Glomerular endothelial cell (primary cell): ENCODE measurements at places on chromosomes 3 and 15. TPM values are rescaled to one million over a fixed set of nuclear protein-coding genes. Genes with fewer than 3 reads are reported as not detected.

CYP8B1 gene
- total RNA-seq: not detected in 2 replicates

CAMK1 gene
- total RNA-seq: 16.5 and 28.8 TPM in 2 replicates

C3orf33 gene
- total RNA-seq: 2.5 and 2.9 TPM in 2 replicates

KLHL18 gene
- 17.5 and 23.9 TPM in 2 replicates for total RNA-seq

GMNC gene
- total RNA-seq: 0.06 TPM in 1 of 2 replicates, not detected in the other

CLDN16 gene
- total RNA-seq: 0.06 and 2.5 TPM in 2 replicates

RYR3 gene
- total RNA-seq: 0.44 TPM in 1 of 2 replicates, not detected in the other

DUOX1 gene
- not detected in 2 replicates for total RNA-seq

PGBD4 gene
- 1.1 and 1.5 TPM in 2 replicates for total RNA-seq

HACD3 gene
- 70.9 and 75.6 TPM in 2 replicates for total RNA-seq

CYFIP1 gene
- 120 TPM in 2 replicates for total RNA-seq

ALDH1A3 gene
- total RNA-seq: 19.6 and 27.1 TPM in 2 replicates

CCDC80 gene
- 7.6 and 16.2 TPM in 2 replicates for total RNA-seq

DPPA2 gene
- total RNA-seq: not detected in 2 replicates

PRSS50 gene
- total RNA-seq: not detected in 2 replicates

SLC28A2 gene
- total RNA-seq: not detected in 2 replicates

SCAANT1 gene
- not detected in 2 replicates for total RNA-seq
